ENCODE measurements at places on chromosomes 13 and 19.

DNA sequence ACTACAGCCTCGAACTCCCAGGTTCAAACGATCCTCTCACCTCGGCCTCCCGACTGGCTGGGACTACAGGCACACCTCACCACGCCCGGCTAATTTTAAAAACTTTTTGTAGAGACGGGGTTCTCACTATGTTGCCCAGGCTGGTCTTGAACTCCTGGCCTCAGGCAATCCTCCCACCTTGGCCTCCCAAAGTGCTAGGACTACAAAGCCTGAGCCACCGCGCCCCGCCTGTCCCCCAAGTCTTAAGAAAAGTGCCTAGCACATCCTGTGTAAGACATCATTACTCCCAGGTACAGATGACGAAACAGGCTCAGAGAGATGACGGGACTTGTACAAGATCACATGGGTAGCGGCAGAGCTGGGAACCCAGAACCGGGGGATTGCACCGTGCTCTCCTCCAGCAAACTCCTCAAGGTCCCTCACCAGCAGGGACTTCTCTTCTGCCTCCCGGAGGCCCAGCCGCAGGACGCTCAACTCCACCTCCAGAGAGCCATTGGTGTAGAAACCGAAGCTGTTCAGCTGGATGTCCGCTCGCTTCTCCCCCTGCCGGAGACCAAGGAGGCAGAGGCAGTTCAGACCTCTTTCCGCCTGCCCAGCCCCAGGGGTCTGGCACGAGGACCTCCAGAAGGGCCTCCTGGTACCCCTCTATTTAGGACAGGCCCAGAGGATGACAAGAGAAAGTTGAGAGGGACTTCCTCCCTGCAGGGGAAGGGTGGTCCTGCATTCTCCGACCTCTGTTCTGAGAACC is 1.0 kb downstream of the GPR108 start:
- peaks cover 8% of the 10 kb centered on the region for H3K36me3 ChIP-seq
- H3K27me3 ChIP-seq, result no peaks in the 10 kb centered on the region
- H3K4me3 ChIP-seq, result peak overlapping the region; percentile 81
- peak overlapping the region; percentile 85 for H3K27ac ChIP-seq

DNA sequence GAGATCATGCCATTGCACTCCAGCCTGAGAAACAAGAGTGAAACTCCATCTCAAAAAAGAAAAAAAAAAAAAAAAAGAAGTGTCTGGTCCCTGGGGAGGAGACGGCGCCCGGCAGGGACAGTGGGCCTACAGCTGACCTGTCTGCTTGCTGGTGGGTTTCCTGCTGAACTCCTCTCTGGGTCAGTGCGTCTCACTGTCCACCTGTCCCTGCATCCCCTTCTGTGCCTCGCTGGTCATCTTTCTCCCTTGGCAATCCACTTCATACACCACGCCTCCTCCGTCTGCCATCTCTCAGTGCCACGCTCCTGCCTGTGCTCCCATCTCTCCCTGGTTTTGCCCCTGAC is 63.4 kb downstream of the ACSBG2 start:
- DNase-seq, result no peak
- H3K4me1 ChIP-seq, result peaks cover 4% of the 10 kb centered on the region
- no peak overlapping the region for H3K27ac ChIP-seq

DNA sequence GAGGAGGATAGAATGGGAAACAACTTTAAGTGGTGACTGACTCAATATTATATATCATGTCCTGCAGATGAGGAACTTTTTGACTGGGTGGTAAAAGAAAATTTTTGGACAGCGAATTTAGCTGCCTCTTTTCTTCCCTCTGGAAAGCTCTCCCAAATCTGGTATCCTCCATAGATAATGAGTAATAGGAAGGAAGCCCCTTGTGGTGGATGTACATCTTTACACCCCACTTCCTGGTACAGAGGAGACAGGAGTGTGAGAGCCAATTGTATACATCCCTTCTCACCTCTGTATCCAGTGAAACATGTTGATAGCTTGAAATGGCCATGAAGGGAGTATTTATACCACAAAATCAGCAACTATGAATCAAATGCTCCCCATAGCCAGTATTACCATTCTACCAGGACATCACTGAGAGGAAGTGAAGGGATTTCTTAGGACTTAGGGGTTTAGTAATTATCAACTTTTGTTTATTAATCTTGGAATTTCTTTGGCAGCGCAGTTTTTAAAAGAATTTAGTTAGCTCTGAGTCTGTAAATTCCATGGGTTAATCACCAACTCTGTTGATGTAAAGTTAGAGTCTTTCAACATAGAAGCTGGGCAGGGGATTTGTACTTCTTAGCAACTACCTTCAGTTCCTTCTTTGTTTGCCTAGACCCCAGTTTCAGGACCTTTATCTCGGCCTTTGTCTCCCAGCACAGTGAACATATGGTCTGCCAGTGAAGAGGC is 17.0 kb upstream of the TDRD3 start:
- H3K4me1 ChIP-seq, result no peaks in the 10 kb centered on the region
- DNase-seq, result no peak
- no peaks in the 10 kb centered on the region for H3K27me3 ChIP-seq
- H3K4me3 ChIP-seq, result no peak overlapping the region
- no peak overlapping the region for H3K27ac ChIP-seq
- no peaks in the 10 kb centered on the region for H3K36me3 ChIP-seq

GRCh38 chr19:13906521-13906904 is 512 bp downstream of the CC2D1A start:
- no peaks in the 10 kb centered on the region for H3K27me3 ChIP-seq
- no peak for DNase-seq
- no peaks in the 10 kb centered on the region for H3K4me1 ChIP-seq
- peaks cover 14% of the 10 kb centered on the region for H3K36me3 ChIP-seq
- peak overlapping the region; percentile 43 for H3K27ac ChIP-seq

DNA sequence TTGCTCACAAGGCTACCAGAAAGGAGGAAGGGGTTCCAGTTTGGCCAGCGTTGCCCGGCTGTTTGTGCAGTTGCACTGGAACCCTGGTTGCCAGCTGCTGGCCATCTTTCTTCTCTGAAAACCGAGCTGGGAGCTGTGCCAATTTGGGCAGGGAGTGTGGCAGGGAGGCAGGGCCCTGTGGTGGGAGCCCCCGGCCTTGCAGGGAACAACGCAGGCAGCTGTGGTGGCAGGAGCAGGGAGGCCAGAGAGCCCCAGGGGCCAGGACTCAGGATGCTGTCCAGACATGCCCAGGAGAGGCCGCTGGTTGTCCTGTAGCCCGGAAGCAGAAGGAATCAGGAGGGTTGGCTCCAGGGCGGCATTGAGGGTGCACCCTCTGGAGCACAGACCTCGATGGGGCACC is 4.8 kb downstream of the KMT5C start:
- H3K4me1 ChIP-seq, result peaks cover 23% of the 10 kb centered on the region
- peak overlapping the region; percentile 59 for H3K27ac ChIP-seq
- peaks cover 13% of the 10 kb centered on the region for H3K36me3 ChIP-seq
- peak; percentile 85 for DNase-seq
- H3K27me3 ChIP-seq, result no peaks in the 10 kb centered on the region

GRCh38 chr19:30567536-30568232 is 195.5 kb downstream of the ZNF536 start:
- H3K36me3 ChIP-seq, result no peaks in the 10 kb centered on the region
- no peak overlapping the region for H3K4me3 ChIP-seq
- no peak for DNase-seq

DNA sequence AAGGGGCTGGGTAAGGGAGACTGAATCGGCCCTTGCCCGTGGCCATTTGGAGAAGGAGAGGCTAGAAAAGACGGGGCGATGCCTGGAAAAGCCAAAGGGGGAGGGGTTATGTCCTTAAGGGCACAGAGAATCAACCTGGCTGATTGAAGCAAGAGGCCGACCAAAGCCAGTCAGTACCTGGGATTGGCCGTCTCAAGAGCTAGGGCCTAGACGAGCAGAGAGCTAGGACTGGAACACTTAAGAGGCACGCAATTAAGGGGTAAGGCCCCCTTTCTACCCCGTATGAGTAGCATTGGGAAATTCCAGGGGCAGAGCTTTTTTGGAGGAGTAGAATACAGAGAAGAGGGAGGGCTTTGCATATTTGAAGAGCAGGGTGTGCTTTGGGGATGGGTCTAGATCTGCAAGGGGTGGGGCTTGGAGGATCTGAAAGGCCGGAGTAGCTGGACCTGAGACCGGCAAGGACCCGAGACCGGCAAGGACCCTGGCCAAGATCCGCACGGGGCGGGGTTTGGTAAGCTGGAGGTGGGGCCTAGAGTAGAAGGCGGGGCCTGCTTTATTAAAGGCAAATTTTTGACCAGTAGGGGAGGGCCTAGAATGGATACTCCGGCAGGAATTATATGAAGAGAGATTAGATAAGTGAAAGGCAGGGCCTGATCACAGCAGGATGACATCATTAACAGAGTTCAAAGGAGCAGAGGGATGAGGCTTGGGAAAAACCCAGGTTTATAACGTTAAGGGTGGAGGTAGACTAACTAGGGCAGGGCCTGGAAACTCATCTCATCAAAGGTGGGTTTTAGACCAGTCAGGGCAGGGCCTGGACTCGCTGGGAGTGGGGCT is 10.7 kb upstream of the CACNG6 start:
- H3K27me3 ChIP-seq, result no peaks in the 10 kb centered on the region
- H3K36me3 ChIP-seq, result no peaks in the 10 kb centered on the region
- H3K27ac ChIP-seq, result peak overlapping the region; percentile 90
- no peaks in the 10 kb centered on the region for H3K4me1 ChIP-seq
- peak; percentile 91 for DNase-seq

- H3K4me1 ChIP-seq, result peaks cover 7% of the 10 kb centered on the region
- no peaks in the 10 kb centered on the region for H3K36me3 ChIP-seq
- H3K27ac ChIP-seq, result no peak overlapping the region
Measured at GRCh38 chr19:51392701-51393100, 2.3 kb upstream of the C19orf84 start.

DNA sequence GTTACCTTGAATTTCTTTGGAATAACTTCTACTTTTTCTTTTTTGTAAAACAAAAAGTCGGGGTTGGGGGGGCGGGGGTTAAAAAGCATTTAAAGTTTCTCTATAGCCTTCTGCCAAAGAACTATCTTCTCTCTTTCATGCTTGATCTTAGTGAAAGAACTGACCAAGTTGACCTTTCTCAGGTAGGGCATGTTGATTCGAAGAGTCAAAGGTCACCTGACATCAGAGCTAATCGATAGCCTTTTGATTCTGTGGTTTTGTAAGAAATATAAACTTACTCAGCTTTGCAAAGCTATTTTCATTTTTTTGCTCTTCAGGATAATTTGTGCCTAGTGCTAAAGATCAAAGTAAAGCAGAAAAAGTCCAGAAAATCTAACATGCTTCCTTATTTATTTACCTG is 181.5 kb downstream of the IRS2 start:
- no peak overlapping the region for H3K4me3 ChIP-seq
- DNase-seq, result no peak
- no peak overlapping the region for H3K27ac ChIP-seq

DNA sequence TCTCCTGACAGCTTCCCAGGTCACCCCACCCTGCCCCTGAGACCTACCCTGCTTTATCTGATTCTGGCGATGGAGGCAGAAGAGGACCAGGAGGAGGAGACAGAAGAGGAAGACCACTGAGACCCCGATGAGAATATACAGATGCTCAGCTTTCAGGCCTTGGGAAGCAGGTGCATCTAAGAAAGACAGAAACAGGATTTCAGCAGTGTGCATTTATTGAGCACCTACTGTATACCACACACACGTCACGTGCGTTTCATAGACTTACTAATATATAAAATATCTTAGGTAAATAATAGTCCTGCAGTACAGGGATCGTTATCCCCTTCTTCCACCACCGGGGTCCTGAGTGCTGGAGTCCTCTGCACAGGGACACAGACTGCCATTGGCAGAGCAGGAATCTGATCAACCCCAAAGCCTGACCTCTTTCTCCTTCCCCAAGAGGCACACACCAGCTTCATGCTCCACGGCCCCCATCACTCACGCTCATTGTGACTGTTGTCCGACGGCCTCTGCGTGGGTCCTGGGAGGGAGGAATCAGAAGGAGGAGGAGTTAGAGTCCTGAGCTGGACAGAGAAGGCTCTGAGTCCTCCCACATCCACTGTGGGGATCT is 8.2 kb downstream of the LAIR1 start:
- H3K36me3 ChIP-seq, result no peaks in the 10 kb centered on the region
- no peak for DNase-seq
- no peak overlapping the region for H3K27ac ChIP-seq
- no peak overlapping the region for H3K4me3 ChIP-seq
- H3K27me3 ChIP-seq, result no peaks in the 10 kb centered on the region

- H3K4me1 ChIP-seq, result no peaks in the 10 kb centered on the region
- H3K27ac ChIP-seq, result no peak overlapping the region
- DNase-seq, result peak; percentile 48
- H3K27me3 ChIP-seq, result no peaks in the 10 kb centered on the region
Measured at GRCh38 chr19:3610745-3611717, 4.4 kb upstream of the TBXA2R start.

GRCh38 chr19:47469719-47470118 is 2.0 kb downstream of the SLC8A2 start:
- peaks cover 36% of the 10 kb centered on the region for H3K27me3 ChIP-seq
- no peak overlapping the region for H3K4me3 ChIP-seq
- H3K36me3 ChIP-seq, result no peaks in the 10 kb centered on the region
- no peaks in the 10 kb centered on the region for H3K4me1 ChIP-seq
- DNase-seq, result no peak

GRCh38 chr19:39996218-39996810 is 546 bp upstream of the ZNF546 start:
- 0 out of 2 replicates have a peak, but pooled peaks cover 4% of the 10 kb centered on the region for H3K36me3 ChIP-seq
- H3K27ac ChIP-seq, result peak overlapping the region; percentile 15
- H3K4me3 ChIP-seq, result peak overlapping the region; percentile 67
- H3K4me1 ChIP-seq, result peaks cover 11% of the 10 kb centered on the region
- no peak for DNase-seq

GRCh38 chr19:787536-787935 is 9.7 kb upstream of the PTBP1 start:
- no peak overlapping the region for H3K27ac ChIP-seq
- H3K4me1 ChIP-seq, result peaks cover 18% of the 10 kb centered on the region
- no peak overlapping the region for H3K4me3 ChIP-seq
- H3K36me3 ChIP-seq, result peaks cover 4% of the 10 kb centered on the region
- DNase-seq, result no peak
- no peaks in the 10 kb centered on the region for H3K27me3 ChIP-seq

DNA sequence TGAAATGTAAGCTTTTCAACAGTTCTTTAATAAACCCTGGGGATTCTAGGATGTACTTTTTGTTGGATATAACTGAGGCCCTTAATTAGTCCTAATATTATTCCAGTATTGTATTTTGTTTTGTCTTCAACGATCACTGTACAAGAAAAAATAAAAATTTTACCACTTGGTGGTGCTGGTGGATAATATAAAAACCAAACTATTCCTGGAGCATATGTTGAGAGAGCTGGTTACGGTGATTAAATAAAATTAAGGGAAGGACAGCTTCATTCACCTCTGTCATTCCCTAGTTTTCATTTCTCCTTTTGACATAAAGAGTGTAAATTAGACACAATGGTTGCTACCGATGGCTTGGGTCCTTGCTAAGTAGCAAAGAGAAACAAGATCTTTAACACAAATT is 598.6 kb upstream of the PCDH20 start:
- no peaks in the 10 kb centered on the region for H3K4me1 ChIP-seq
- no peaks in the 10 kb centered on the region for H3K36me3 ChIP-seq
- no peak for DNase-seq
- H3K27me3 ChIP-seq, result no peaks in the 10 kb centered on the region
- H3K4me3 ChIP-seq, result no peak overlapping the region

GRCh38 chr13:106710266-106710665 is 142.3 kb upstream of the ARGLU1 start:
- H3K36me3 ChIP-seq, result no peaks in the 10 kb centered on the region
- peaks cover 9% of the 10 kb centered on the region for H3K27me3 ChIP-seq
- no peaks in the 10 kb centered on the region for H3K4me1 ChIP-seq
- H3K27ac ChIP-seq, result no peak overlapping the region
- no peak for DNase-seq
- no peak overlapping the region for H3K4me3 ChIP-seq
